ENCODE measurements at places on chromosomes 1 and 21.

DNA sequence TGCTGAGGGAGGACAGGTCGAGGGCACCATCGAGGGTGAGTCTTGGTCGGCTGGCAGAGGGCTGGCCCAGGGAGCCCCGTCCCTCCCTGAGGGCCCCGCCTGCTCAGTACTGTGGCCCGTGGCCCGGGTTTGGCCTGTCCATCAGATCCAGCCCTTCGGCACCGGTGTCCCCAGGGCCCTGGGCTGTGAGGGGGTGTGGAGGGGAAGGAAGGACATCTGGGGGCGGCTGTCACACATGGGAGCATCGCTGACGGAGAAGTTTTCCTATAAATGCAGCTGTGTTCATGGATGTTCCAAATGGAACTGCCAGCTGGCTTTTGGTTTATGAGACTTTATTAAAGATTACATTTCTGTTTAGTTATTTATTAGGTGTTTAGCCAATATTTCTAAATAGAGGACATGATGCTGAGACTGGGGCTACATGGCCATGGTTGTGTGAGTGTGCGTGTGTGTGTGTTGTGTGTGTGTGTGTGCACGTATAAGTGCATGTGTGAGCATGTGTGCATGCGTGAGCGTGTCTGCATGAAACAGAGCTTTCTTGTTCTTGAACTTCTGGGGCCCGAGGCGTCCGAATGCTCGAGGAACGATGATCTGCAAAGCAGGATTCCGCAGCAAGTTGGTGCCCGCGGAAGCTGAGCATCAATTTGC, 54.3 kb downstream of the SLX9 start:
- DNase-seq: no peak

GRCh38 chr1:154384650-154385489, 20.3 kb upstream of the IL6R start:
- DNase-seq: no peak

- peak; percentile 72 for DNase-seq
Observed at GRCh38 chr1:173127369-173128307, 76.9 kb upstream of the TNFSF18 start.

DNA sequence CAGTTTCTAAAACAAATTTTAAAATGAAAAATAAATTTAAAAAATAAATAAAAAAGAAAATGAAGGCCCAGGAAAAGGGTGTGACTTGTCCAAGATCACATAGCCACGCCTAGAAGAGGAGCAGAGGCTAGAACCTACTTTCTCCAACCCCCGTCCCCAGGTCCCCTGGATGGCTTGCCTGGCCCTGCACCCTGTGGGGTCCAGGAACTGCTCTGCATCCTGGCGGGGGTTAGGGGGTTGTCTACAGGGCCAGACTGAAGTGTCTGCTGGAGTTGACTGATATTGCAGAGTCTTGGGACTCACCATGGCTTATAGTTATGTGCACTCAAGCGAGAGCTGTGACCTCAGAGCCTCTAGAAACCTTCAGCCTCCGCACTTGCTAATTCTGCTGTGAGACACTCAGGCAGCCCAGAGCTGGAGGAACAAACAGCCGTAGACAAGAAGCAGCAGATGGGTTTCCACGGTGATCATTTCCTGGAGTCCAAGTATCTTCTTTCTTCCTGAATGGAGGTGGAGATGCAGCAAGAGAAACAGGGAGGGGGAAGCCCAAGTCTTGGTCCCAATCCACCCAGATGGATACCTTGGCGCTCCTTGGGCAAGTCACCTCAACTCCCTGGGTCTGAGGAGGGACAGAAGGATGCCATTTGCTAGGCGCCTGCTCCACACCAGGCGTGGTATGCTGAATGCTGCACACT, 5.2 kb upstream of the EXTL1 start:
- no peak for DNase-seq

Measured in Caco-2 (cell line).